ENCODE measurements at places on chromosomes 3 and 15.

GRCh38 chr15:40871749-40872617, 2.1 kb downstream of the RHOV start:
- no peak for DNase-seq

GRCh38 chr15:91909574-91909973, 56.1 kb downstream of the SLCO3A1 start:
- DNase-seq = no peak

DNA sequence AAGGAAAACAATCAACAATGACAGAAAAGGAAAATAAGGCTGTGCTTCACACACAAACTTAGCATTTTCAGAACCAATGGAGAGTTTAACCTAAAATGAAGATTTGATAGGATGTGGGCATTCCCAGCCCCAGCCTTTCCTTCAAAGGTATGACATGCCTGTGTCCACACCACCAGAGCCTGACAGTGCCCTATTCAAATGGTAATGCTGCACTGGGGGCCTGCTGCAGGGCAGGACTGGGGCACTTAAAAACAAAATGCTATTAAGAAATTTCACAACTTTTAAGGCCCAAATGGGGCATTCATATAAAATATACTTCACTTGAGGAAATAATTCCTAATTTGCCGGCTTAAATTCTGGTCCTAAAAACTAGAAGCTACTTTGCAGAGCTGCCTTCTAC, 30.9 kb upstream of the TKT start:
- no peak for DNase-seq

- DNase-seq = no peak
Observed at GRCh38 chr3:38519651-38520050, 23.5 kb downstream of the EXOG start.

GRCh38 chr3:55407426-55407820, 79.7 kb downstream of the WNT5A start:
- no peak for DNase-seq

GRCh38 chr15:46460431-46461094, 825.7 kb downstream of the SQOR start:
- no peak for DNase-seq

- no peak for DNase-seq
Observed at GRCh38 chr3:36959821-36960220, 15.0 kb upstream of the TRANK1 start.

- DNase-seq = no peak
Observed at GRCh38 chr15:90592131-90592881, 62.6 kb downstream of the CRTC3 start.

DNA sequence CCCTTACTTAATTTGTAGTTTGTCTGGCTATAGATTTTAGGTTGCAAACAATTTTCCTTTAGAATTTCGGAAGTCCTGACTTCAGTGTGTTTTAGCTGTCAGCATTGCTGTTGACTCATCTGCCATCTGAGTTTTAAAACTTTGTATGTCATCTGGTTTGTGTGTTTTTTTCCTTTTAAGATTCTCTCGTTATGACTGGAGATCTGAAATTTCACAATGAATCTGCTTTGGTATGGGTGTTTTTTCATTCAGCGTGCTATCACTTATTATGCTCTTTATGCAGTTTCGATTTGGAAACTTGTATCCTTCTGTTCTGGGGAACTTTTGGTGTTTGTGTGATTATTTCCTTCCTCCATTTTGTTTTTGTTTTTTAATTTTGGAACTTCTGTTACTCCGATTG, 53.7 kb upstream of the ZNF280D start:
- no peak for DNase-seq

- DNase-seq = peak; percentile 17
Observed at GRCh38 chr15:45458746-45459403, 63.7 kb downstream of the SLC30A4 start.

GRCh38 chr3:166425021-166425420, 587.8 kb upstream of the BCHE start:
- no peak for DNase-seq

DNA sequence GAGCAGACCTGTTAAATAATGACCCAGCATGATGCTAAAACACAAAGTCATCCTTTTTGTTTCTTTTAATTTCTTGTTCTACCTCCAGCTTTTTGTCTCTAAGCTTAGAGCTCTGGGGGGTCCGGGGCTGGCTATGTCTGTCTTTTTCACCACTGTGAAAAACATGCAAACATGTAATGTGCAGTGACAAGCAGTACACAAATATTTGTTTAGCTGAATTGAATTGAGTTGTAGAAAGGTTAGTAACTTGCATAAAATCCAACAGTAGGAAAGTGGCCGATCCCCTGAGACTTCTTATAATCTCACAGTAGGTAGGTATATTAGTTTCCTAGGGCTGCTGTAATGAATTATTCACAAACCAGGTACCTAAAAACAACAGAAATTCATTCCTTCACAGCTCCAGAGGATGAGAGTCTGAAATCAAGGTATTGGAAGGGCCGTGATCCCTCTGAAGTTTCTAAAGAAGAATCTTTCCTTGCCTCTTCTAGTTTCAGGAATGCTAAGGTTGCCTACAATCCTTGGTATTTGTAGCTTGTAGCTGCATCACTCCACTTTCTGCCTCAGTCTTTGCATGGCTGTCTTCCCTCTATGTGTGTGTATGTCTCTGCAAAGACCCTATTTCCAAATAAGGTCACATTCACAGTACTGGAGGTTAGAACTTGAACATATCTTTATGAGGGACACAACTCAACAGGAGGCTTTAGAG, 32.7 kb downstream of the ARL14 start:
- DNase-seq = no peak

DNA sequence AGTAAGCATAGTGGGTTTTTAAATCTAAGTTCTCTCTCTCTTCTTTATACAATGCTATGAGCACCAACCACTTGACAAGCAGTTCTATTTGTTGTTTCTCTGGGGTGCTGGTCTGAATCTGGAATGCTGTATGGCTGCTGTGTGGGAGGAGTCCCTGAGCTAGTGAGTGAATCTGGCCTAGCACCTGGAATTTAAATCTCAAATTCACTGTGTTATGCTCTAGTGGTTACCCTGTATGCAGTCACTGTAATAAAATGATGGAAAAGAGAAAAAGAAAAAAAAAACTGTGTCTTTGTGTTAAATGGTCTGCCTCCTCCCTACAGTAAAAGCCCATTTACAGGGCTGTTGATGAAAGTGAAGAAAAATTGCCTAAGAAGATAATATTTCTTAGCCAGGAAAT, 155.0 kb downstream of the ATP8B4 start:
- DNase-seq = no peak

DNA sequence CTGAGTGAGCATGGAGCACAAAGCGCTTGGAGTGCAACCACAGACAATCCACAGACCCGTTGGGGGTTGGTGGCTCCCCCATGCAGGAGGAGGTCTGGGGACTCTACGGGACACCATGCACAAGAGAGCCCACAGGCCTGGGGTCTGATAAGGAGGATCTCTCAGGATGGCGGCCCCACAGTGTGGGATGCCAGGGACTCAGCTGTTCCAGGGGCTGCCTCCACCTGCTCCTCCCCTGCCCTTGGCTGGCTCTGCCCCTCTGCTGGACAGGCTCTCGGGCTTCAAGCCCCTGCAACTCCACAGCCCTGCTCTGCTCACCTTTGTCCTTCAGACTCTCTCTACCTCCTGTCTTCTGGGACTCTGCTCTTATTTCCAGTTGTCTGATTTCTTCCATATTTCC, 184.5 kb upstream of the CHRNA7 start:
- DNase-seq = no peak

- DNase-seq = no peak
Observed at GRCh38 chr3:130850843-130851242, 43.0 kb upstream of the ATP2C1 start.

GRCh38 chr3:45552031-45552793, 42.3 kb upstream of the LIMD1 start:
- DNase-seq = no peak

DNA sequence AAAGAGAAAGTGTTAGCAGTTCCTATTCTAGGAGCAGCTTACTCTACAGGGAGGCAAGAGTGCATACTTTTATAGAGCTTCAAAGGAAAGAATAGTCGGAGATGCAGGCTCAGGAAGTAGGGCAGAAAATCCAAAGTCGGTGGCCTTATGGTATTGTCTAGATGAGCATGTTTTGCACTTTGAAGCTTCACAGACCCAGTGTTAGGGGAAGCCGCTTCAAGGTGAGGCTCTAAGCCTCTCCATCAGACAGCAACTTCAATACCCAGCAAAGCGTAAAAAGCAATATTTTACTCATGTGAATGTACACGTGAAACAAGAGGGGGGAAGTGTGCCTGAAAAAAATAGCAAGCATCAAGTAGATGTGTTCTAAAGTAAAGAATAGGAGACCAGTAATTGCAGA, 125.6 kb upstream of the RASGRP1 start:
- DNase-seq = no peak

GRCh38 chr15:39587096-39587721, 6.3 kb downstream of the THBS1 start:
- no peak for DNase-seq

DNA sequence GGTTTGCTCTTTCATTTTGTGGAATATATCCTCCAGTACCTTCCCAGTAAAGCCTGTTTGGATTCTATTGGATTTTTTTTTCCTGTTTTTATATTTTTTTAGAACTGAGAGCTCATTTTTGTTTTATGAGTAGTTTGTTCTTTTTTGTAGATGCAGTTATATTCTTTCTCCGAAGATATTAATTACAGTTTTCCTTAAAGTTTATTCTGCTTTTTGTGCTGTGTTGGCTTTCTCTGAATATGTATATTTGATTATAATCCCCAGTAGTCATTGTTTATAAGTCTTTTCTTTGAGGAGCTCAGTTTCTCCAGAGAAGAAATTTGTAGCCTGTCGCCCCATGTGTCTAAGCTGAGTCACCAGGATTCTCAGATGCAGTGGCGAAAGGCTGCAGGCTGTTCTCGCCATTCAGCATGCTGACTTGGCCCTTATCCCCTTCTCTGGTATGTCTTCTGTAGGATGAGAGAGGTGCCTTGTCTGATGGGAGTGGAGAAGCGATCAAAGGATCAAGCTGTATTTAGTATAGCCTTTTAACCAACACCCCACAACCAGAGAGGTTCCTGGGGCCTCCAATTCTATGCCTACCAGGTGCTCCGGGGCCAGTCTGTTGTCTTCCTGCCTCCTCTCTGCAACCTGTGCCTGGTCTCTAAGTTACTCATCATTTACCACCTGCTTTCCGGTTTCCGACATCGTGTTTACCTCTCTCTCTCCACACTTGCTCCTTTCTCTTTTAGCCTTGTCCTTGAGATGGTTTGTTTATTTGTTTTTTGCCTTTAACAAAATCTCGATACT, 31.7 kb upstream of the MFSD1 start:
- no peak for DNase-seq

GRCh38 chr15:101599091-101599490, 53.1 kb downstream of the TM2D3 start:
- DNase-seq = no peak

- DNase-seq = no peak
Observed at GRCh38 chr3:9169326-9169725, 80.1 kb downstream of the SRGAP3 start.

- no peak for DNase-seq
Observed at GRCh38 chr3:181851063-181851462, 139.3 kb downstream of the SOX2 start.

- no peak for DNase-seq
Observed at GRCh38 chr15:42203891-42204290, 4.2 kb downstream of the VPS39 start.

DNA sequence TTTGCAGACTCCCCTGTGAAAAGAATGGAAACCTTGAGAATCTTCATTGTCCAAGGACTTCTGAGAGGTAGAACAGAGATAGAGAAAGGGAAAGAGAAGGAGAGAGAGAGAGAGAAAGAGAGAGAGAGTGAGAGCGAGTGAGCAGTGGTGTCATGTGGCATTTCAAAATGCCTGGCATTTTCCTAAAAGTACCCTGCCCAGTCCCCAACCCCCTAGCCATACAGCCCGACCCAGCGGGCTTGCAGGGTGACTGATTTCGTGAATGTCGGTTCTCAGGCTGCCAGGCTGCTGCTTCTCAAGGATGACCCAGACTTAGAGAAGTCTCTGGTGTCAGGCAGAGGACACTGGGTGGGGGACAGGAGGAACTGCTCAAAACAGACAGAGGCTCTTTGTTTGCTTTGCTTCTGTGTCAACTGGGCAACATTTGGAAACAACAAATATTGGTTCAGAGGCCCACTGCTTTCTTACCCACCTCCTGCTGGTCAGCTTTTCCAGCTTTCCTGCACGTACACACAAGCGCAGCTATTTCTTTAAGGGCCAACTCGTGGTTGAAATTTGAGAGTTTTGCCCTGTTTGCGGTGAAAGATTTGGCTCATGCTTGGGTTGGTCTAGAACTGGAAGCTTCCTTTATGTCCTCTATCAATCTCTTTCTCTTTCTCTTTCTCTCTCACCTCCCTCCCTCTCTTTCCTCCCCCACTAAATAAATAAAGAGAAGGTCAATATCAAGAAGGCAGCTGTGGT, 3.7 kb upstream of the TF start:
- DNase-seq = no peak

DNA sequence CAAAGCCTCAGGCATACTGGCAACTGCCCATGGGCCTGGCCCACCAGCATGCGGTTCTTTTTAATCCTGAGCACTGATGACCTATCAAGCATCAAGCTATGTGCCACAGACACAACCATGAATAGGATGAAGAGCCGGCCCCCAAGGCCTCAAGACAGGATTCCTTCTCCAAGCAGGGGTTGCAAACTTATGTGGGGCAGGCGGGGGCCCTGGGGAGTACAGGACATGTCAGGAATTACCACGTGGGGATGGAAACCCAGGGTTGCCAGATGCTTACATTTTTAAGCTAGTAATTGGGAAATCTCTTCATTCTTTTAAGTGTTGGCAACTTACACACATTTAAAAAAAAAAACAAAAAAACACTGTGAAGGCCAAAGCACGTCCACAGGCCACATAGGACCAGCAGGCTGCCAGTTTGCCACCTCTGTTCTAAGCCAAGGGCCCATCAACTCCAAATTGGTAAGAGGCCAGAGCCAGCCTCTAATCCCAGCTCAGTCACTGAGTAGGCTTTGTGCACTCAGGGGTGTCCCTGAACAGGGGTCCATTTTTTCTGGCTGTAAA, 32.8 kb downstream of the BDH1 start:
- no peak for DNase-seq

GRCh38 chr15:57340682-57341259, 35.5 kb upstream of the CGNL1 start:
- peak; percentile 18 for DNase-seq

GRCh38 chr15:69631978-69632377, 179.4 kb downstream of the RPLP1 start:
- DNase-seq = no peak

DNA sequence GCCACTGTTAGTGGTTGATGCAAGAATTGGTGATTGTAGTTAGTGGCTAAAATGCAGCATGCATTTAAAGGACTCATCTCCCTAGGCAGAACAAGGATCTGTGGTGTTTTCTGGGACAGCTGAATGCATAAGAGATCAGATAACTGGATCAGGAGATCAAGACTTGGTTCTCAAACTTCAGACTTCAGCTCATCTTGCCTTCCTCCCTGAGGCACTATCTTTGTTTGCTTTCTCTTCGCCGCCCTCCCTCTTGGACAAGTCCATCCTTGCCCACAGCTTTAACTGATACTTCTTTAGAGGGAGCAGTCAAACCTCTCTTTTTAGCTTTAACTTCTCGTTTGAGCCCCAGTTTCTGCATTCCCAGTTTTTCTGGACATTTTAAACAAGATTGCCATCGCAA, 195.4 kb upstream of the TPRG1 start:
- DNase-seq = no peak

All from hypothalamus (tissue), 51 donors.